CD14-positive monocyte (primary cell): ENCODE measurements at places on chromosomes 1 and 21. TPM values are rescaled to one million over a fixed set of nuclear protein-coding genes. Genes with fewer than 3 reads are reported as not detected.

HMCN1 gene
- polyA plus RNA-seq: not detected

GRCh38 chr1:115052454-115053083 is 22.9 kb downstream of the TSHB start:
- peak; percentile 64 for DNase-seq

GRCh38 chr1:176205332-176205914 is 1.7 kb downstream of the COP1 start:
- DNase-seq: peak; percentile 67

NCAM2 gene
- polyA plus RNA-seq: not detected
